ENCODE measurements at places on chromosomes 1 and 21.

- DNase-seq: peak; percentile 49
These were observed 156.0 kb downstream of the TOMM20 start for GRCh38 chr1:234972411-234973191.

DNA sequence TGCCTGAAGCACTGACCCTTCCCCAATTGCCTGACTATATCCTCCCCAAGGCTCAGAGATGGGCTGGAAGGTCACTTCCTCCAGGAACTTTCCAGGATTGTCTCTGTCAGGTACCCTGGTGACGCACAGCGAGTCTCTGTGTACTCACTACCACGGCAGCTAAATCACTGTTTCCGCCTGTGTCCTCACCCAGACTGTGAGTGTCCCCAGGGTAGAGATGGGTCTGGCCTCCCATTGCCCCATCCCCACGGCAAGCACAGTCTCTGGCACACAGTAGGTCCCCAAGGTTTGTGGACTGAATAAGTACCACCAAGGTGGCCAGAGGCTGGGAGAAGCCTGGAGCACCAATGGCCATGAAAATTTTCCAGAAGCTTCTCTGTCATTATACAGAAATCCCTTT is 93.8 kb upstream of the RUNX3 start:
- DNase-seq: peak; percentile 68

- no peak for DNase-seq
These were observed 1.4 kb downstream of the PRCC start for GRCh38 chr1:156768610-156769295.

DNA sequence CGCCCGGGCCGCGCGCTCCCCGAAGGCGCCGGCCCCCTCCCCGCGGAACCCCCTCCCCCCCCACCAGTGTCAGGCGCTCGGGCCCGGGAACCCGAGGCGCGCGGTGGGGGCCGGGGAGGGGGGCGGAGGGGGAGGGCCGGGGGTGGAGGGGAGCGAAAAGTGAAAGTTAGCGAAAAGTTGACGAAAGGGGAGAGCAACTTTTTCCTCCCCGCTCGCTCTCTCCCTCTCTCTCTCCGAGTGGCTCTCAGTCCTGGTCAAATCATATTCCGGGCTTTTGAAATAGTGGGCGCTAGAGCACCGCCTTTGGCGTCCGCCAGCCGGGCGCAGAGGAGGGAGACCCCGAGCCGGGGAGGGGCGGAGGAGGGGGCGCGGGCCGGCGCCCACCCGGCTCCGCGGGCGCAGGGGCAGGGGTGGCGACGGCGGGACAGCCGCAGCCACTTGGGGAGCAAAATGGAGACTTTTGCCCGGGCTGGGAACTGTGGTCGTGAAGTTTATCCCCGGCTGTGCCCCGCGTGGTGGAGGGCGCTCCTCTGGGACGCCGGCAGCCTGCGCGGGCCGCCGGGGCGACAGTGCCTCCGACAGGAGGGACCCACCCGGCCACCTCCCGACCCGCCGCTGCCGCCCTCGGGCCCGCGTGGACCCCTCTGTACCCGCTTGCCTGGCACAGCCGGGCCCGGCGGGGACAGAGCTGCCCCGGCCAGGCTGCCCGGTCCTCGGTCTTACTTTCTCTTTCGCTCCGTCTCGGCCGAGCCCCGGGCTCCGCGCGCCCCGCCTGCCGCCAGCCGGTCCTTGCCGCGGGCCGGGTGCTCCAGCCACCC is 697 bp downstream of the PRDM16 start:
- no peak for DNase-seq

DNA sequence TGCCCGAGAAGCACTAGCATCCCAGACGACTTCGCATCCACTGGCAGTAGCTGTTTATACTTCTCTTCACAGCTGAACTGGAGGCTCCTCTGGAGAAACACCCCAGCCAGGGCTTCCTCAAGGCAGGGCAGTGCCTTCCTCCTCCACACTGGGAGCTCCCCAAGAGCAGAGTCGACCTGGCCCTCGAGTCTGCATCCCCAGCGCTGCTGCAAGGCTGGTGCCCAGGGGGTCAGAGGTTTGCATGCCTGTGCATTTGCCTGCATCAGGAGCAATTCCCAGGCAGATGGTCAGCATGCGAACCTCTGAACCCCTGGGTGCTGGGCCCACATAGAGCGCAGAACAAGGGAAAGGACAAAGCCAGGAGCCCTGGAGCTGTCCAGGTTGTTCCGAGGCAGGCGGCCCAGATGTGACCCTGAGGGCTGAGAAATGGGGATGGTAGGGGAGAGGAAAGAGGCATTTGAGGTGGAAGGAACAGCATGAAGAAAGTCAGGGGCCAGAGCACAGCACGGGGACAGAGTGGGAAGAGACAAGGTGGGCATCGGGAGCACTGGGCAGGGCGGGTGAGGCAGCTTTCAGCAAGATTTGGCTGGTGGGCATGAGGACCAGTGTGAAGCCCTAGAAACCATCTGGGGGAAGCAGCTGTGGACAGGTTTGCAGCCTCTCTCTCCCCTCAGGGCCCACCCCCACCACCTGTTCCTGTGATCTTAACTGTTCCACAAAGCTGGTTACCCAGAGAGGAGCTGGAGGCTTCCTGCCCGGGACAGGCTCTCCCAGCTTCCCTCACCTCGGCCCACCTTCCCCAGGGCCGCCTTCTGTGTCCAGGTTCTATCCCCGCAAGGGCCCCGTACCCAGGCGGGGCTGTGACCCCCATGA is 6.4 kb upstream of the S100A8 start:
- DNase-seq: no peak

- no peak for DNase-seq
These were observed 68.9 kb downstream of the LRRN2 start for GRCh38 chr1:204616641-204617040.

DNA sequence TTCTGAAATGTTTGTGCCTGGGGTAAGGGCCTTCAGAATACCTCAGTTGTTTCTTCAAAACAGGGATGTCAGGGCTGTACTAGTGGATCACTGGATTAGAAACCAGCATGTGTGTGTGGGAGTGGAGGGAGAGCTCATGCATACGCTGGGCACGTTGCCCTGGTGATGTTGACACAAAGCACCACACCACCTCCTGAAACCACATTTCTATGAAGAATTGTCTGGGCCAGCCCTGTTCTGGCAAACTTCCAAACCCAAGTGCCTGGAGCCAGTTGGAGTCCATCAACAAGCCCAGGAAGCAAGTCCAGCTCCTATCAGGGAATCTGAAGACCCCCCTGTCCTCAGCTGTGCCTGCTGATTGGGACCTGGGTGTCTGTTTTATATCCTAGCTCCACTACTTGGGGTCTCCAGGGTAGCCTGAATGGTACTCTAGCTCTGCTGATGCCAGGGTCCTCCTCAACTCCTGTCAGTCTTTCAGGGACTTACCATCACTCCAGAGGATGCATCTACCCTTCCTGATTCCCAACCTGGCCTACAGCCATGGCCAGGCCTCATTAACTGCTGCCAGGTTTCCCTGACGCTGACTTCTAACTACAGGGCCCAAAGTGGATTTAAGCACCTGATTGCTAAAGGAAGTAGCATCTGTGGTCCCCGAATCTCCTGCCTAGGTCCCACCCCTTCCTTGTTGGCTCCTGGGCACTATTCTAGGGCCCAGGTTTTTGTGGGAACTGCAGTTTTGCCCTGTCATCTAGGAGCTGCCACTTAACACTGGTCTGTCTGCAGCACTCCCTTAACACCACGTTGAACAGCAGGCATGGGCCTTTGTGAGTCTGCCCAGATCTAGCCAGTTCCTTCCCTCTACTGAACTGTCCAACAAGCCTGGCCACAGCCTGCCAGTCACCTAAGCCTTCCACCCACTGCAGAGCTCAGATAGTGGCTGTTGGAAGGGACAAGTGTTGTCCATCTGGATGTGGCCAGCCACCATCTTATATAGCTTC is 45.5 kb downstream of the LPAR3 start:
- no peak for DNase-seq

DNA sequence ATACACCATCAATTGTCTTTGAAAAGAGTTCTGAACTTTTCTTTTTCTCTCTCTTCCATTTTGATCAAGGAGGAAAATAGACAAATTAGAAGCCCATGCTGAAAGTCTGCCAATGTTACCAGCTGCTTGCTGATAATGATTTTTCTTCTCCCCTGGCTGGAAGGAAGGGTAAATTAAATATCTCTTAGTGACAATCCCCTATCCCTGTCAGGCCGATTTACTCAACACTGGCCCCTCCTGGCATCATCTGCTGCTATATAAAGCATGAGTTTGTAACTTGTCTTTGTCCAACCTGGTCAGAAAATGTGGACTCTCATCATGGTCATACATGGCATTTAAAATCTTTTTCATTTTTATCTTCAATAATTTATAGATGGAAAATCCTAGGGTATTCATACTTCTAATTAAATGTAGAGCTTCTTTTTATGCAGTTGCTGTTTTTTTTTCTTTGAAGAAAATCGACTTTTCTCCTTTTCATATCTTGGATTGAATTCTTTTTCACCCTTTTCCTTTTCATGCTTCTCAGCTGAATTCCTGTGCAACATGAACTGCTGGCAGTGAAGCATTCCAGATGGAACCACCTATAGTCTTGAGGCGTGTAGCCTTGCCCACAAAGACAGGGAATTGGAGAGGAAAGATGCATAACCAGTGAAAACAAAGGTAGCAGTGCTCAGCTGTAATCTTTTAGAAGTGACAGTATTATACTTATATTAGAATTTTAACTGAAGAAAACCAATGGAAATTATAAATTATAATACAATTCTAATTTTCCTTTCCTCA is 214.7 kb upstream of the PTGFR start:
- no peak for DNase-seq

GRCh38 chr1:27436204-27437159 is 44.1 kb downstream of the GPR3 start:
- DNase-seq: no peak

GRCh38 chr1:40939320-40940059 is 40.0 kb upstream of the CTPS1 start:
- DNase-seq: no peak

DNA sequence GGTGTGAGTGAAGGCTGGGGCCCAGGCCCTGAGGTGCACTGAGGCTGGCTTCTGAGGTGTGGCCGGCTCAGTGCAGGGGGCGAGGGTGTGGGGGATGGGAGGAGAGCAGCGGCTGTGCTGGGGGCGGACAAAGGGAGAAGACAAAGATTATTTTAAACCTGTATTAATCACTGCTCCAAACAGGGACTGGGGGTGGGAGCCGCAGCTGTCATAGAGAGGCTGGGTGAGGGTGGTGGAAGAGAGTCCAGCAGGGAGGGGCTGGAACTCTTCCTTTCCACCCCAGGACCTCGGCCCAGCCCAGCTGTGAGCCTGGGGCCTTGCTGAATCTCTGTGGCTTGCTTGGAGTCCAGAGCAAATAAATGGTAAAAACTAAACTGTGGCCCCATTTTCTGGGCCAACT is 106.9 kb downstream of the KCND3 start:
- no peak for DNase-seq

GRCh38 chr1:161848676-161849075 is 82.6 kb downstream of the ATF6 start:
- no peak for DNase-seq

GRCh38 chr21:43762303-43763128 is 13.6 kb downstream of the CSTB start:
- DNase-seq: no peak

DNA sequence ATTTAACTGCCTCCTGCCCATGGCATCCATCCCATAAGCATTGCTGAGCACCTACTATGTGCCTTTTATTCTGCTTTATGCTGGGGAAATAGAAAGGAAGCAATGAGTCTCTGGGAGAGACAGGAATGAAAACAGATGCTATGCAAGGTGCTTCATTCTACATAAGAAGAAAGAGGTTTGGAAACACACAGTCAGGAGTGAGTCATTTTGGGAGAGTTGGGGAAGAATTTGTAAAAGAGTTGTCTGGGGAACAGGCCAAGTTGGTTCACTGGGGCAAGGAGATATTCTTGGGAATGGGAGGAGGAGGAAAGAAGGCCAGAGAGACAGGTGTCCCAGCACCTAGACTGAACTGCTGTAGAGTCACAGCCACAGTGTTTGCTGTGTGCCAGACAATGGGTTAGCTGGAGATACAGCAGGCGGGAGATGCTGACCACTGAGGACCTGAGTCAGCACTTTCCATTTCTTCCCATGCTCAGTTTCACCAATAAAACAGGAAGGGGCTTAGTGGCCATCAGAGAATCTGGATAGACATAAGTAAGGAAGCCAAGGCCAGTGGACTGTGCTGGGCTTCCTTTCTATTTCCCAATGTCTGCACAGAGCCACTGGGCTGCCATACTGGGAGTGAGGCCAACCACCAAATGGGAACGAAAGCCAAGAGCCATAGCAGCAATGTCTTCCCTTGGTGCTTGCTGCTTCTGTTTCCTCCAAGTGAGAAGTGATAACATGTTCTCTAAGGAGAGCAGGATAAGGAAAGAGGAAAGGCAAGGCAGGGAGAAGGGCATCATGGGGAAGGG is 187.7 kb upstream of the USP24 start:
- DNase-seq: no peak

GRCh38 chr1:154813300-154813816 is 56.7 kb downstream of the KCNN3 start:
- DNase-seq: no peak

- DNase-seq: no peak
These were observed 58.0 kb downstream of the SDCCAG8 start for GRCh38 chr1:243313635-243314536.

- no peak for DNase-seq
These were observed 10.2 kb upstream of the GNL2 start for GRCh38 chr1:37605806-37606474.

DNA sequence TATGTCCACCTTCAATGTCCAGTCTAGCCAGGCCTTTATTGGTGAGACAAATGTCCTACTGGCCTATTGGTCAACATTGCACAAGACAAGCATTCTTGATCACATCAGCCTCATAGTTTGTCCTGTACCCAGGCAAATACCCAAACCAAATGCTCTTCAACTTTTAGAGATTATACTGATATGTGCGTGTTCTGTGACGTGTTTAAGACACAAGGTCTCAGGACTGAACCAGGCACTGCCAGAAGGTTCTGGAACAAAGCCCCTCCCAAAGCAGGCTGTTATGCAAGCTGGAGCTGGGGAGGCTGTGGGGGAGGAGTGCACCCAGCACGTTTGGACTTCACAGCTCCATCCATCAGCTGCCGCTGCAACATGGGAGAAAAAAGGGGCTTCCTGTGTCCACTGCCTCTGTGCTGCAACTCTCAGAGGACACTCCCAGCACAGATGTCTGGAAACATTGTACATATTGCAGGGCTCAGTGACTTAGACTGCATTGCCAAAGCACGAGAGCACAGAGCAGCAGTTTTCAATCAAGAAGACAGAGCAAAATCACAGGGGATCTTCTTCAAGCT is 45.9 kb downstream of the NID1 start:
- DNase-seq: no peak

- DNase-seq: no peak
These were observed 38.5 kb upstream of the USP1 start for GRCh38 chr1:62398377-62398776.

- no peak for DNase-seq
These were observed 39.0 kb upstream of the CASZ1 start for GRCh38 chr1:10835421-10835820.

- DNase-seq: no peak
These were observed 29.5 kb downstream of the DOP1B start for GRCh38 chr21:36186081-36186480.

GRCh38 chr1:226293553-226293920 is 15.4 kb downstream of the LIN9 start:
- DNase-seq: no peak

- DNase-seq: peak; percentile 46
These were observed 192.3 kb downstream of the SLC45A1 start for GRCh38 chr1:8510041-8510823.
